ENCODE measurements at places on chromosomes 4 and X. TPM values are rescaled to one million over a fixed set of nuclear protein-coding genes. Genes with fewer than 3 reads are reported as not detected.

DNA sequence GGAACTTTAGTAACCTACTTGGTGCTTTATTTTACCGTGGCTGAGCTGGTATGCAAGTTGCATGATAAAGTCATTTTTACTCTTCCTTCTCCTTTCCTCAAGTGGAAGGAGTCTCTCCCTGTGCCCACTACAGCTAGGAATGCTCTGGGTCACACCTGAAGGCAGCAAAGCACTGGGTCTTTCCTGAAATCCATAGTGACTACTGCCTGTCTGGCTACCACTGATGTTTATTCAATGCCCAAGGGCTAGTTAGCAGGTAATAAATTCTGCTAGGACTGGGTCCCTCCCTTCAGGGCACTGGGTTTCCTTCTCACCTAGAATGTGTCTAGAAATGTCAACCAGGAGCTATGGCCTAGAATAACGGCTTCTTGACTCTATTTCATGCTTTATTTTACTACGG lies 1081.4 kb downstream of the FAT4 start:
- DNase-seq: no peak

GRCh38 chrX:17635231-17635630 lies 102.1 kb upstream of the SCML1 start:
- DNase-seq: no peak

DNA sequence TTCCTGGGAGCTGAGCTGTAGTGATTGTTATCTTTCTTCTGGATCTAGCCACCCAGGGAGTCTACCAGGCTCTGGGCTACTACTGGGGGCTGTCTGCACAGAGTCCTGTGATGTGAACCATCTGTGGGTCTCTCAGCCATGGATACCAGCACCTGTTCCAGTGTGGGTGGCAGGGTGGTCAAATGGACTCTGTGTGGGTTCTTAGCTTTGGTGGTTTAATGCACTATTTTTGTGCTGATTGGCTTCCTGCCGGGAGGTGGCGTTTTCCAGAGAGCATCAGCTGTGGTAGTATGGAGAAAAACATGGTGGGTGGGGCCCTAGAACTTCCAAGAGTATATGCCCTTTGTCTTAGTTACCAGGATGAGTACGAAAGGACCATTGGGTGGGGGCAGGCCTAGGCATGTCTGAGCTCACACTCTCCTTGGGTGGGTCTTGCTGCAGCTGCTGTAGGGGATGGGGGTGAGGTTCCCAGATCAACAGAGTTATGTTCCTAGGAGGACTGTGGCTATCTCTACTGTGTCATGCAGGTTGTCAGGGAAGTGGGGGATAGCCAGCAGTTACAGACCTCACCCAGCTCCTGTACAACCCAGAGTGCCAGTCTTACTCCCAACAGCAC lies 264.8 kb upstream of the LDB2 start:
- no peak for DNase-seq

Gene ADRA2C
- total RNA-seq: 0.33 TPM

Gene USP17L13
- total RNA-seq: not detected
